ENCODE measurements at places on chromosomes 16 and 17. TPM values are rescaled to one million over a fixed set of nuclear protein-coding genes. Genes with fewer than 3 reads are reported as not detected.

Gene SEC14L1
- total RNA-seq: 47.5 TPM

Gene MRPS34
- 101 TPM for total RNA-seq

DNA sequence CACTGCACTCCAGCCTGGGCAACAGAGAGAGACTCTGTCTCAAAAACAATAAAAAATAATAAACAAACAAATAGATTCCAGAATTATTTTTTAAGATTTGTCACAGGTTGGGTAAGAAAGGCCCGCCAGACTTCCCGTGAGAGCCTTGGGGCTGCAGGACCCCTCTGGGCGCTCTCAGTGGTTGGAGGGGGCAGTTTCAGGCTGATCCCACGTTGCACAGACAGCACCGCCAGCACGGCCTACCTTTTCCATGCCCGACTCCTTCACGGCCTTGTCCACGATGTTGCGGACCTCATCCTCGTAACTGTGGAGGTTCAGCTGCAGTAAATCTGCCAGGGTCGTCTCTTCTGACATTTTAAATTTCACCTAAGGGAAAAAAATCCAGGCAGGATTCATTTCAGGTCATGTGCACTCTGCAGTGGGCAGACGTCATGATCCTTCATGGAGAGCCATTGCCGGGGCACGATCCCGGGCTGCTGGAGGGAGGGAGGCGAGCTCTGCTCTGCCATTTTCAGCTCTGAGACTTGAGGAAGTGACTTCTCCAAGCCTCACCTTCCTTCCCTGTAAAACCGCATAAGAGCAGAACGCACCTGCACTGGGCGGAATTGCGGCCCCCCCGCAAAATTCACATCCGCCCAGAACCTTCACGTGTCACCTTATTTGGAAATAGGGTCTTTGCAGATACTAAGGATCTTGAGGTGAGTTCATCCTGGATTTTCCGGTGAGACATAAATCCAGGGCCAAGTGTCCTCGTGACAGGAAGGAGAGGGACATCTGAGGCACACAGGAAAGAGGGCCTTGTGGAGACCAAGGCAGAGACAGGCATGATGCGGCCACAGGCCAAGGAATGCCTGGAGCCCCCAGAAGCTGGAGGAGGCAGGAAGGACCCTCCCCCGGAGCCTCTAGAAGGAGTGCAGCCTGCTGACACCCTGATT lies 66.8 kb downstream of the DNAH17 start:
- no peak for DNase-seq

DNA sequence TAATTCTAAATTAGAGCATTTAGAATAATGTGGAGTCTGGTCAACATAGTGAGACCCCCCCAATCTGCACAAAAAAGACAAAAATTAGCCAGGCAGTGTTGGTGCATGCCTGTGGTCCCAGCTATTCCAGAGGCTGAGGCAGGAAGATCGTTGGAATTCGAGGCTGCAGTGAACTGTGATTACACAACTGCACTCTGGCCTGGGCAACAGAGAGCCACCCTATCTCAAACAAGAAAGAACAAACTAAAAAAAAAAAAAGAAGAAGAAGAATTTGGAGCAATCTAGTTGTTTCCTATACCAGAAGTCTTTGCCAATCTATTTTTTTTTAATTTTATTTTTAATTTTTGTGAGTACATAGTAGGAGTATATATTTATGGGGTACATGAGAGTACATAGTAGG lies 6.0 kb downstream of the CETP start:
- no peak for DNase-seq

GRCh38 chr17:38449364-38449763 lies 21.1 kb downstream of the ARHGAP23 start:
- no peak for DNase-seq

DNA sequence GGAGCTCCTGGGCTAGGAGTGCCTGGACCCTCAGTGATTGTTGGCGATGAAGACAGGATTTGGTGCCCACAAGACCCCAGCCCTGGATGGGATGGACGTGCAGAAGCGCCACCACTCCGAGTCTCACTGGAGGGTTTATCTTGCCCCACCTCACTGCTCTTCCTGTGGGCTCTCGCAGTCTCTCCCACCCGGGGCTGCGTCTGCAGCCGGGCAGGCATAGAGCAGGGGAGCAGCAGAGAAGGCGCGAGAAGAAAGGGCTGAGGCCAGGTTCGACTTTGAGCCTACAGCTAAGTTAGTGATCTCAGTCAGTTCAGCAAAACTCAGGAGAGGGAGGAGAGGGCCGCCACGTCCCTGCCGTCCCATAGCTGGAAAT lies 6.6 kb downstream of the UBE2I start:
- no peak for DNase-seq

Measured in heart left ventricle (tissue), 16 donors.